ENCODE measurements at places on chromosomes 2 and 18.

- DNase-seq: no peak
These were observed 70.2 kb downstream of the CDCA7 start for GRCh38 chr2:173424886-173425285.

- no peak for DNase-seq
These were observed 161.7 kb downstream of the FHOD3 start for GRCh38 chr18:36459203-36459602.

DNA sequence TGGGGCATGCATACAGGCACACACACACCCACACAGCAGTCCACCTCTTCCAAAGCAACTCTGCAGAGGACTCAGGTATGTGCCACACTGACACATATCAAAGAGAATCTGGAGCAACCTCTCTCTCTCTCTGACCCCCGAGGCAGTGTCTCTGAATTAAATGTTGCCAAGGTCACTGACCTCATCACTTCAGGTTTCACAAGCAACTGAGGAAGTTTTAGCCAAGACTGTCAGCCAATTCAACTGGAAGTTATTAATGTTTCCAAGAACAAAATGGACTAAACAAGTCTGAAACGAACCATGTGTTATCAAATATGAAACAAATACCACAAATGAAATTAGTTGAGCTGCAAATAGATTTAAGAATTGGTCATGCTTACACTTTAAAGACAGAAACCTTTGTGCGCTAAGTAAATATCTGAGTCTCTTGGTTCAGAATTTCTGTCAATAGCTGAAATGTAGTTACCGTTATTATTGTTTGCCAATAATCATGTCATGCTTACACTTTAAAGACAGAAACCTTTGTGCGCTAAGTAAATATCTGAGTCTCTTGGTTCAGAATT is 86.1 kb downstream of the SLC25A12 start:
- no peak for DNase-seq

- DNase-seq: no peak
These were observed 86.2 kb downstream of the NPAS2 start for GRCh38 chr2:100906131-100906530.

DNA sequence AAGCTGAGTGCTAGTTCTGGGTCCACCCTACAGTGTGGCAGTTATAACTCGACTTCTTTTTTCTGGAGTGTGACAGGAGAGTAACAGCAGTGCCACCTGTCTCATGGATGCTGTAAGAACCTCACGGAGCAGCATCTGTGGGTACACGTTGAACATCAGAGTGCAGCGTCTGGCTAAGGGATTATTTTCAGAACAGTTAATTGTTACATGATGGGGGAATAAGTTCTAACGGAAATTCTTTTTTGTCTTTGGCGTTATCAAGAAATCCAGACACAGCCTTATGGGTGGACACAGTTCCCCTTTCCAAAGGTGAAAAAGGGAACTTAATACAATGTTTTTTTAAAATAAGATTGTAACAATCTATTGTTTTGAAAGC is 28.3 kb upstream of the TOGARAM2 start:
- peak; percentile 37 for DNase-seq

DNA sequence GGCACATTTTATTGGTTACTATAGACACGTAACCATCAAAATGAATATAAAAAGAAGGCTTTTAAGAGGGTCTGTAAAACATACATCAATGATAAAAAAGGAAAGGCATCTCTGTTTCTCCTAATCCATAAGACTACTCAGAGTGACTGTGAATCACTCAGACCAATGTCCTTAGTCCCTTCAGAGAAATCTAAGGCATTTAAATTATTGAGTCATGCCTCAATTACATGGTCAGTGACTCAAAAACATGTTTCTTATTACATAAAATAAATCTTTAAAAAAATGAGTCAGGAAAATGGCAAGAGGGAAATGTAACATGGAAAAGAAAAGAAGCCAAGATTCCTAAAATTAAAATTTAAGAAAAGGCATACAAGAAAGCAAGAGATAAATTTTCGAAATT is 146.6 kb downstream of the ERBB4 start:
- no peak for DNase-seq

DNA sequence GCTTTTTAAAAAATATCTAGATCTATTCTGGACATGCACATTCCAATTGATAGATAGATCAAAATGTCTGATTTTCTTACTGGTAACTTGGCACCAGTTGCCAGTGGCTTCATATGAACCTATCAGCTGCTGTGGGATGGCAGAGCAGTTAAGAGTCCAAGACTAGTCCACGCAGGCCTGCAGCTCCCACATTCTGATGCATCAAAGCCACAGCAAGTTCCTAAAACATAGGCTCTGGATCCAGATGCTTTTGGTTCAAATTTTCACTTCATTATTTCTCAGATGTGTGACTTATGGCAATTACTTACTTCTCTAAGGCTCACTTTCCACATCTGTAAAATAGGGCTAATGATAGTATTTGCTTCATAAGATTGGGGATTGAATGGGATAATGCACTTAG is 48.0 kb upstream of the CYP1B1 start:
- no peak for DNase-seq

DNA sequence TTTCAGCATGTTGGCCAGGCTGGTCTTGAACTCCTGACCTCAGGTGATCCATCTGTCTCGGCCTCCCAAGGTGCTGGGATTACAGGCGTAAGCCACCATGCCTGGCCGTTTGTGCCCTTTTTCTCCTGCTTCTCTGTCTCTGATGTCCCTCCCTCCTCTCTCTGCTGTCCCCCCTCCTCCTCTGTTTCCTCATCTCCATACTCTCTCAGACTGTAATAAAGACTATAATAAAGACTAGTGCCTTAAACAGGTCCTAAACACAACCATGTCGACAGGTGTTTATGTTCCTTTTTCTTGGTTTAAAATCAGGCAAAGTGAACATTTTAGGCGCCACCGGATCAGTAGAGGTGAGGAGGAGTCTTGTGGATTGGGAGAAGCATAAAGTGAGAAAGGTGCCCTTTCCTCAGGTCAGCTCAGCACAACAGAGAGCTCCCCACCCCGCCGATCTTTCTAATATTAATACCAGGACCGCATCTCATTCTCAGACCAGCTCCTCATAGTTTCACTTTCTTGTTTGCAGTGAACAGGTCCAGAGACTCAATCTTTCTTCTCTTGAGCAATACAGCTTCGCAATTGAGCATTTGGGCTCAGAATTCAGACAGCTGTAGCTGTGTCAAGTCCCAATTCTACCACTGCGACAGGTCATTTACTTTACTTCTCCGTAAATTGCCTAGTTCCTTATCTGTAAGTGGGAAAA is 23.7 kb downstream of the TIMM21 start:
- no peak for DNase-seq

GRCh38 chr18:26902291-26902690 is 36.8 kb upstream of the AQP4 start:
- no peak for DNase-seq

DNA sequence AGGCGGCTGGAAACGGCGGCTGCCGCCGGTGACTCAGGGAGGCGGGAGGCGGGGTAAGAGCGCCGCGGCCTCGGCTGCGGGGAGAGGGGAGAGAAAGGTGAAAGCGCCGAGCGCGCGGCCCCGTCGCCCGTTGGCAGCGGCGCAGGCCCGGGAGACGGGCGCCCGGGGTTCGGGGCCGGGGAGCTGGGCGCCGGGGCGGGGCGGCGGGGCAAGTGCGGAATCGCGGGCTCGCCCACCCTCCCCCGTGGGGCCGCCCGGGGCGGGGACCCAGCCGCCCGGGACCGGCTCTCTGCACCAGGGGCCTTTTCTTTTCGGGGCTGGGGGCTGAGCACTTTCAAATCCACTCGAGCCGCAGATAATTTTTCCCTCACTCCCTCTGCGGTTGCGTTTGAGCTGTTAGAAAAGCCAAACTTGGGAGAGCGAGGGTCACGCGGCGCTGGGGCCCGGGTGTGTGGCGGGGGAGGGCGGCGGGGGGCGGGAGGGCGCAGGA is 266 bp downstream of the KDM3A start:
- no peak for DNase-seq

GRCh38 chr2:151189125-151189524 is 72.5 kb downstream of the RBM43 start:
- no peak for DNase-seq

GRCh38 chr2:157789933-157790511 is 86.1 kb downstream of the ACVR1 start:
- peak; percentile 69 for DNase-seq

DNA sequence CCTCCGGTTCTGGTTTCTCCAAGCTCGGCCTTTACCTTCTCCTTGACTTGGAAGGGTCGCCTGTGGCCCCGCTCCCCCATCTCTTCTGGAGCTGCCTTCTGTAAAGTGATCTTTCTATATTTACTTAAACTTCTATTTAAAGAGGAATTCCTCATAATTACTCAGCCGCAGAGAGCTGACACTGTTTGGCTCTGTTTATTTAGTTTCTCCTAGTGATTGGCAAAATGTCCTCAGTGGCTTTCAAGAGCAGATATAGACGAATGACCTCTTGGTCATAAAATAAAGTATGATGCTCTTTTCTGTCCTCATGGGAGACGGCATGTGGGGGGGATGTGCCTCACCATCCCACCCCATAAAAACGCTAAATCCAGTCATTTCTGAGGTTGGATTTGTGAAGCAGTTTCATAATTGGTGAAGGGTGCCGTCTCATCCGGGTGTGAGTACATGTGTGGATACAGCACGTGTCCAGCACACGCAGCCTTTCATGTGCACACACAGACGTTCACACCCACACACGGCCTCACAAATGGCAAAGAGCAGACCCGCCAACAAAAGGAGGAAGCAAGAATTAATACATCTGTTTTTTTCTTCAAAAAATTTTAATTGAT is 43.4 kb upstream of the SMAD7 start:
- no peak for DNase-seq
